Mucosa of descending colon (tissue), 3 donors: ENCODE measurements at places on chromosomes 6 and 20.
A peak's percentile ranks its signal among the peaks of the same experiment; 100 is the strongest.

DNA sequence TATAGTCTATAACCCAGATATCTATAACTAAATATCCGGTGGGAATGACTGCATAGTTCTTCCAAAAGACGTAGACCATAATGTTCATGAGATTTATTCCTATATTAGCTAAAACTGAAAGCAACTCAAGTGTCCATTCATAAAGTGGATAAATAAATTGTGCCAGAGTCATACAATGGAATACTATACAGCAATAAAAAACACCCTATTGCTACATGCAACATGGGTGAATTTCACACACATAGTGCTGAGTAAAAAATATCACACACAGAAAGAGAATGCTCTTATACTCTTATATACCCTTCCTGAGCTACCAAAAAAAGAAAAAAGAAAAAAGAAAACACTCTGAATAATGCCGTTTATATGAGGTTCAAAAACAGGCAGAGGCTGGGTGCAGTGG, 6.9 kb downstream of the TNXB start:
- DNase-seq: no peak

- DNase-seq: no peak
Measured at GRCh38 chr20:47392721-47393073, 36.2 kb upstream of the ZMYND8 start.

GRCh38 chr6:158694913-158695312, 45.1 kb downstream of the SYTL3 start:
- no peak for DNase-seq

DNA sequence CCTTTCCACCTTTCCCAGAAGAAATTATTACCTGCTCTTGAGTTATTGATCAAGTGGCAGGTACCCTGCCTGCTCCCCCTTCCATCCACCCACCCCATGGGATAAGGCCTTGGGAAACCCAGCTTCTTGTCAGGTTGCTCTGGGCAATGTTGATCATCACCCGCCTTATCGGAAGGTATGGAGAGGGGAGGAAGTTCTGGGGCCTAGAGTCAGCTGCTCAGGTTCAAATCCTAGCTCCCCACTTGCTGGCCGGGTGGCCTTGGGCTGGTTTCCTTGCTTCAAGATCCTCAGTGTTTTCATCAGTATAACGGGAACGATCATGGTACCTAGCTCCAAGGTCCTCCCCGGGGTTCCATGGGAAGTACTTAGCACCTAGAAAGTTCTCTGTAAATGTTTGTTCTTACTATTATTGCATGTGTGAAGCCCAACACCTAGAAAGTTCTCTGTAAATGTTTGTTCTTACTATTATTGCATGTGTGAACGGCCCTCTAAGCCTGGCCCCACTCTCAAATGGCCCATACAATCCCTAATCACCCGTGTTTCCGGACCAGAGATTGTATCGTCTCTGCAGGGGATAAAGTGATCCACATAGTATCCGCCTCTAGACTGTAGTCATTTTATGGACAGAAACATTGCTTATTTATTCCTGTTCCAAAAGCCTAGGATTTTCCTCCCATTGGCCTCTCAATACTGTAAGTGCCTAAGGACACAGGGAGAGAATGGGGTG, 1.1 kb upstream of the PREX1 start:
- DNase-seq: no peak

- DNase-seq: no peak
Measured at GRCh38 chr6:83885984-83886383, 26.5 kb downstream of the CYB5R4 start.

DNA sequence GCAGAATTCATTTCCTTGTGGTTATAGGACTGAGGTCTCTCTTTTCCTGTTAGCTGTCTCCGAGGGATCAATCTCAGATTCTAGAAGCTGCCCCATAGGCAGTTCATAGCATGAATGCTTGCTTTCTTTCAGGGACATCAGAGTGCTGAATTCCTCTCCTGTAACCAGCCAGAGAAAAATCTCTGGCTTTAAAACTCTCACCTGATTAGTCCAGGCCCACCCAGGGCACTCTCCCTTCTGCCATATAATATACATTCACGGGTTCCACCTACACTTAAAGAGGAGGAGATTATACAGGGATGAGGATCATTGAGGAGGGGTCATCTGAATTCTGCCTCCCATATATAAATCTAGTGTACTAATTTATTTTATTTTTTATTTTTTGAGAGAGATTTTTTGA, 2.1 kb upstream of the KCNS1 start:
- DNase-seq: no peak

DNA sequence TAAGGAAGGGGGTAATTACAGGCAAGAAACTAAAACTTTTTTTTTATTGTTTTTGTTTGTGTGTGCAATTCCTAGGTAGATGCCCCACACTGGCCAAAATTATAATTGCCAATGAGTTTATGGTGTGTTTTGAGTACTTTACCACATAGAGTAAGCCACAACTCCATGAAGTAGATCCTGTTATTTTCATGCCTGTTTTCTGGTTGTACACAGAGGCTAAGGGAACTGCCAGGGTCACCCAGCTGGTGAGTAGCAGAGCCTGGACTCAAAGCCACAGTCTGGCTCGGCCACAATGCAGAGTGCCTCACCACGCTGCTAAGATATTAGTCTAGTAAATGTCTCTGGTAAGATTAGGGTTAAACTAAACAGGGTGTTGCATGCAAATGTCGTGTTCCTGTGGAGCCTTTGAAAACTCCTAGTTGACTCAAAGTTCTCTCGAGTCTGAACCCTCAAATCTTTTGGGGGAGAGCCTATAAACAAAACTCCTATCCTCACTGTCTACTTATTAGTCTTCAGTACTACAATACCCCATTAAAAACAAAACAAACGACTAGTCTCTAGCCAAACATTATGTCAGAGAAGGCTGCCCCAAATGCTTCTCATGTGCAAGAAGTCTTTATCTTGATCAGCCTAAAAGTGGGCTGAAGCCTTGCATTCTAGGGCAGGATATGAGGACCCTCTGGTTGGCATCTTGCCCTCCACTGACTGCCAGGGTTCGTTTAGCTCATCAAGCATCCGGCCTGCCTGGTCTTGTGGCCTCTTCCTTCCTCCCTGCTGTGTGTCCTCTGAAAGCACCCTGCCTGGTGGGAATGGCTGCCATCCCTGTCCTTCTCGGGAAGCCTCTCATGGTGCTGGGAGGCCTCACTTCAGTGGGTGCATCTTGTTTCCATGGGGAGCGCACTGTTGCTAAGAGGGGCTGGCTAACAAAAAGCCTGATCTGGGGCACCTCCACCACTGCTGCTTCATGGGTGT, 4.2 kb downstream of the DUSP22 start:
- peak; percentile 68 for DNase-seq
